Germinal center (tissue), 1 donor: ENCODE measurements at places on chromosomes 2 and 18.

- no peak for DNase-seq
Observed at GRCh38 chr2:50408936-50409335, 623.0 kb downstream of the NRXN1 start.

- DNase-seq = peak; percentile 38
Observed at GRCh38 chr2:55168221-55169154, 63.6 kb downstream of the CLHC1 start.

GRCh38 chr2:44981714-44982108, 27.5 kb downstream of the SIX2 start:
- DNase-seq = peak; percentile 64

DNA sequence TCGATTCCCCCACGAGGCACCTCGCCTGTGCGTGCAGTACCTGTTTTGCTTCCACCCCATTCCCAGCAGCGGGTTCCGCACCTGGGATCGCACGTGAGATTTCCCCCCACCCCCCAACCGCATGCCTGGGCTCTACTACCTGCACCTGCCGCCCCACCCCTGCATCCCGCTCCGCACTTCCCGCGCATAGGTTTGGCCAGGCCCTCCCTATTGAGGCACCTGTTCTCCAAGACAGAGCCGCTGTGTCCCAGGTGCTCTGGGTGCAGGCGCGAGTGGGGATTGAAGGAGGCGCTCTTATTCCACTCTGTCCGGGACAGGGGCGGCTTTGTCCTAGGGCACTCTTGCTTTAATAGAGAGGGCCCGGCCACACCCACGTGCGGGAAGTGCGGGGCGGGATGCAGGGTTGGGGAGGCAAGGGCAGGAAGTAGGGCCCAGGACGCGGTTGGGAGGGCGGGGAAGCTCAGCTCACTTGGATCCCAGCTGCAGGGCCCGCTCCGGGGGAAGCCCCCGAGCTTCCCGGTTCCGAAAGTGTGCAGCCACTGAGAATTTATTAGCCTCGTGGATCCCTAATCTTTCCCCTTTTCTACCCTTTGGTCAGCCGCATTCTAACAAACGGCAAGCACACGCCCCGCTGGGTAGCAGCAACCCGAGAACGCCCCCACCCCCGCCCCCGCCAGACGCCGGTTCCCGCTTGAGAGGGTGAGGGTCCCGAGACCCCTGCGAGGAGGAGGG, 670 bp upstream of the MOCOS start:
- DNase-seq = no peak
